ENCODE measurements at places on chromosomes 5 and 9. TPM values are rescaled to one million over a fixed set of nuclear protein-coding genes. Genes with fewer than 3 reads are reported as not detected.

The ANP32B gene
- 13.9 TPM for polyA plus RNA-seq

DNA sequence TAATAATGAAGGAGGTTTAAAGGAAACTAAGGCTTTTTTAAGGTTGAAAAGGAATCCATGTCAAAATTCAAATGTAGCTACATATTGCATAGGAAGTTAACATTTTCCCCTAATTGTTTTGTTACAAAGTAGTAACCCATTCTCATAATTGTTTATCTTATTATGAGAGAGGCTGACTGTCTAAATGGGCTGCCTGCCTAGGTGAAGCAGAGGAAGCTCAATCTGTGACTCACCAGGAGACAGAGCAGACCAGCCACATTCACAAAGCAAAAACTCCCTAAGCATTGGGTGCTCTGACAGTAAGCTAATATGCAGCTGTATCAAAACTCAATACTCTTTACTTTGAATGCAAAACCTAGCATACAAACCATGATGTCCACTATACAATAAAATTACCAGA is 208.5 kb downstream of the ROR2 start:
- no peak overlapping the region for H3K4me3 ChIP-seq
- peaks cover 8% of the 10 kb centered on the region for H3K4me1 ChIP-seq
- peak; percentile 35 for DNase-seq
- no peaks in the 10 kb centered on the region for H3K27me3 ChIP-seq
- no peak overlapping the region for H3K27ac ChIP-seq

The ROR2 gene
- not detected for polyA plus RNA-seq

DNA sequence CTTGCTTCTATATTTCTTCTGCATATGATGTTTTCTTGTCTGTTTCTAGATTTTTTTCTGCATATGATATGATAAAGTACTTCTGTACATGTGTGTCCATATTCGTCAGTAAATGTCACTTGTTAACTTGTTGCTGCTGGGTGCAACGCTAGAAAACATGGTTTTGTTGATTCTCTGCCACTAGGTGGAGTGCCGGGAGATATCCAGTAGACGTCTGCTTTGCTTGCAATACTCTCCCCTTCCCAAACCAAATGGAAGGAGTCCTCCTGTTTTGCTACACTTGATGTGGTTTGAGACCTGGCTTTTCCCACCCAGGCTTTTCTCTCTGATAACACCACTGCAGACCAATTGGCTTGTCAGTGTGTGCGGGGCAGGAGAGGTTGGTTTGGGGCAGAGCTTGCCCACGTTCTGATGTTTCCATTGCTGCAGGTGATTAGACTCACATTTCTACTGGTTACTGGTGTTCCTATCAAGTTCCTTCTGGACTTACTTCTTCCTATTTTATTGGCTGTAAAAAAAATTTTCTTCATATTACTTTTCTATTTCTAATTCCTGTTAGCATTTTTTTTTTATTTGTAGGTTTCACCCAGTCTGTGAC is 900.0 kb upstream of the CDH10 start:
- no peaks in the 10 kb centered on the region for H3K36me3 ChIP-seq
- no peak for DNase-seq
- H3K4me1 ChIP-seq: no peaks in the 10 kb centered on the region
- no peaks in the 10 kb centered on the region for H3K27me3 ChIP-seq

- no peak overlapping the region for H3K27ac ChIP-seq
- no peaks in the 10 kb centered on the region for H3K27me3 ChIP-seq
- peaks cover 20% of the 10 kb centered on the region for H3K4me1 ChIP-seq
- H3K36me3 ChIP-seq: no peaks in the 10 kb centered on the region
Measured at GRCh38 chr9:133793471-133793870, 55.3 kb upstream of the SARDH start.

DNA sequence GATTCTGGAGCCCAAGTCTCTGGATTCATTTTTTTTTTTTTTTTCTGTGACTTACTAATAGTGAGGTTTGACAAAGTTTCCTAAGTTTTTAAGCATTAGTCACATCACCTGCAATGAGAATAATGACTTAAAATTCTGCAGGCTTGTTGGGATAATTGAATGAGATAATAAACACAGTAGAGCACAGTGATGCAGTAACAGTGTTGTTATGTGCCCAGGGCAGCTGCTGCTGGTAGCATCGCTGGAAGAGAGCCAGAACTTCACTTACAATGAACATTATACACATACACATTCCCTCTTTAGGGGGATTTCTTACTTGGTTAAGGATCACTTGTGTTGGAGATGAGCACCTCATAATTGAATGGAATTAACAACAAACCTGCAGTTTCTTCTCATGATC is 78.9 kb downstream of the ALDH7A1 start:
- DNase-seq: no peak
- H3K27me3 ChIP-seq: no peaks in the 10 kb centered on the region
- H3K36me3 ChIP-seq: no peaks in the 10 kb centered on the region

GRCh38 chr9:33131790-33132772 is 35.1 kb downstream of the B4GALT1 start:
- peak; percentile 24 for DNase-seq
- no peaks in the 10 kb centered on the region for H3K36me3 ChIP-seq
- H3K27ac ChIP-seq: no peak overlapping the region
- H3K4me3 ChIP-seq: no peak overlapping the region
- peaks cover 17% of the 10 kb centered on the region for H3K4me1 ChIP-seq
- no peaks in the 10 kb centered on the region for H3K27me3 ChIP-seq

The CTSV gene
- polyA plus RNA-seq: 0.80 TPM

- no peaks in the 10 kb centered on the region for H3K27me3 ChIP-seq
- DNase-seq: no peak
- H3K4me3 ChIP-seq: no peak overlapping the region
Measured at GRCh38 chr5:169281625-169282024, 19.3 kb downstream of the SLIT3 start.

- H3K27ac ChIP-seq: no peak overlapping the region
- no peak overlapping the region for H3K4me3 ChIP-seq
- H3K27me3 ChIP-seq: peaks cover 2% of the 10 kb centered on the region
- H3K4me1 ChIP-seq: no peaks in the 10 kb centered on the region
- no peaks in the 10 kb centered on the region for H3K36me3 ChIP-seq
Measured at GRCh38 chr5:126248611-126249010, 174.6 kb upstream of the GRAMD2B start.

The PCDHB13 gene
- polyA plus RNA-seq: 0.64 TPM

The SRD5A1 gene
- 16.6 TPM for polyA plus RNA-seq

DNA sequence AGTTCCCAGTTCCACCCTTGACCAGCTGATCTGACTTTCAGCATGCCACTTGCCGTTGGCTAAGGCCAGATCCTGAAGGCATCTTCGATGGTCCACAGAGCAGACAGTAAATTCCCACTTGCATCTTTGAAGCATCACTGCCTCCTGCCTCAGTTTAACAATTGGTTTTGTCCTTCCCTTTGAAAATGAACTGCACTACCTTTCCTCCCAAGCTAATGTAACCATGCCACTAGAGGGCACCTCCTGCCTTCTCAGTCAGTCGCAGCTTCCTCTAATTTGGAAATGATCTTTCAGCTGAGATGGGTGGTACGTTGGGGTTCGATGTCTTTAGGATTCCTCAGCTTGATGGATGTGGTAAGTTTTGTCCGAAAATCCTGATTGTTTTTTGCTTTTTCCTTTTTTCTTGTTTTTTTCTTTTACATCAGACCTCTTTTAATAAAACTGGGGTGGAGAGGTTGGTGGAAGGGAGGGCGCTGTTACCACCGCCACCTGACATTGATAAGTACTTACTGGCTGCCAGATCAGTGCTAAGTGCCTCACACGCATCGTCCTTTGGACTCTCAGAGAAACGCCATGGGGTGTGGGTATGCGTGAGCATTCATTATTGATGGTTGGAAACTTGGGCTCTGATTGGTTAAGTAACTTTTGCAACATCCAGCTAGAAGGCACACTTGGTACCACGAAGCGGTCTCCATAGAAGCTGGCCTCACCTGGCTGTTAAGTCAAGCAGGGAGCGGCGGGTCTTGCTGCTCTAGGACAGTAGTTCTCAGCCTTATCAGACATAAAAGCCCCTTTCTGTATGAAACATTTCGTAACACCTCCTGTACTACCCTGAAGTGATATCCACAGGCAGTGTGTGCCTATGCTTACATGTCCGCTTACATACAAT is 16.9 kb downstream of the PTTG1 start:
- no peak overlapping the region for H3K27ac ChIP-seq
- H3K4me1 ChIP-seq: peaks cover 10% of the 10 kb centered on the region
- H3K4me3 ChIP-seq: peak overlapping the region; percentile 34
- peak; percentile 79 for DNase-seq
- no peaks in the 10 kb centered on the region for H3K36me3 ChIP-seq

All from endothelial cell of umbilical vein (primary cell).